Activated naive CD4-positive, alpha-beta T cell treated with anti-CD3 and anti-CD28 coated beads, Interleukin-2, amount 50 U/mL, for 72 hours (primary cell): ENCODE measurements at places on chromosomes 11 and 22.

DNA sequence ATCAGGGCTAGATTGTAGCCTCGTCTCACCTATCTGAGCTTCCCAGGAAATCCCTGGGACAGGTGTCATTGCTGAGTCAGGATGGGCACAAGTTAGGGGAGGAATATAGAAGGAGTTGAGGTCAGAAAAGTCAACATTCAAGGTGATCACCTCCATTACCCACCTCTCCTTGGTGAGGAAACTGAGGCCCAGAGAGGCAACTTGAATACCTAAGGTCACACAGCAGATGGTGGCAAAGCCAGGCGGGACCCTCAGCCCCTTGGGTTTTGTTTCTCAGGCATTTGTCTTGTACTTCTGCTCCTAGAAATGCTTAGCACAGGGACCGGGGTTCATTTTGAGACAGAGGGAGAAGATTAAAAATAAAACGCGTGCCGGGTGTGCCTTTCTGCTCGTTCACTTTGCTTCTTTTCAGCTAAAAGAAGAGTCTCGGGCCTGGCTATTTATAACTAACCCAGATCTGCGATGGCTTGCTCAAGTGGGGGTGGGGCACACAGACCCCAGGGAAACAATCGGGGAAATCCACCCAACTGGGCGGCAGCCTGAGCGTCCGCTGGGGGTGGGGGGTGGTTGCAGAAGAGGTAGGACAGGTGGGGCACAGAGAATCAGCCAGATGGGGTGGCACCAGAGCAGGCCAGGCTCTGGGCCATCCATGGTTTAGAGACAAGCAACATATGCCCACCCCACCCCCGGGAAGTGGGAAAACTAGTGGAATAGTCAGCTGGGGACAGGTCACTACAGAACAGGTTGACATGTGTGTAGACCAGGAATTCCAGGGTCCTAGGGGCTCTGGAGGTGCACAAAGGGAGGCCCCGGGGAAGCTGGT lies 3.9 kb upstream of the GNAZ start:
- peak; percentile 34 for DNase-seq

- peak; percentile 55 for DNase-seq
These were observed 5.2 kb upstream of the IL17REL start for GRCh38 chr22:50017701-50018224.

GRCh38 chr11:128926000-128926399 lies 16.7 kb downstream of the TP53AIP1 start:
- no peak for DNase-seq

DNA sequence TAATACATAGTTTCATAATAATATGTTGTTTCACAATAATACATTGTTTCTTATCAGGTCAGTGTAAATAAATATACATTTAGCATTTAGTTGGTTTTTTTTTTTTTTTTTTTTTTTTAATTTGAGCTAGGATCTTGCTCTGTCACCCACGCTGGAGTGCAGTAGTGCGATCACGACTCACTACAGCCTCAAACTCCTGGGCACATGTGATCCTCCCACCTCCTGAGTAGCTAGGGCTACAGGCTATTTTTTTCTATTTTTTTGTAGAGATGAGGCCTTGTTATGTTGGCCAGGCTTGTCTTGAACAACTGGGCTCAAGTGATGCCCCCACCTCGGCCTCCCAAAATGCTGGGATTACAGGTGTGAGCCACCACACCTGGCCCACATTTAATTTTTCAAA lies 43.5 kb downstream of the MIAT start:
- no peak for DNase-seq

GRCh38 chr11:126202646-126203359 lies 8.6 kb downstream of the RPUSD4 start:
- DNase-seq = no peak

- DNase-seq = no peak
These were observed 60.7 kb downstream of the MCM5 start for GRCh38 chr22:35460688-35461087.

DNA sequence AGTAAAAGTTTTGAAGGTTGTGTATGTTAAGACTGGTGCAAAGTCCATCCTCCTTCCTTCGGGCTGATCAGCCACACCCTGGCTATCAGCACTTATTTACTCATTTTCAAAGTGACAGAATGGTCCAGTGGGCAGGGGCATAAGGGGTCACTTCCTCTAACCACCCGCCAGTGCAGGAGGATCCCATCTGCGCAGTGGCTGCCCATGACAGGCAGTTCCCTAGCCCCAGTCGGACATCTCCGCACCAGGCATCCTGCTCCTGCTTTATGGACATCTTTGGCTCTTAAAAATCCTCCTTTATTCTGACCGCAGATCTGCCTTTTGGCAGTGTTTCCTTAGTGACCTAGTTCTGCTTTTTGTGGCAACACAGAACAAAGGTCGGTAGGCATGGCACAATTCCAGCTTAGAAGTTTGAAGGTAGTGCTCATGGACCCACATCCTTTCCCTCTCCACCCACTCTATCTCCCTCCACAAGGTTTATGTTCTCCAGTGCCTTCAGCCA lies 55.9 kb downstream of the BMAL1 start:
- no peak for DNase-seq

DNA sequence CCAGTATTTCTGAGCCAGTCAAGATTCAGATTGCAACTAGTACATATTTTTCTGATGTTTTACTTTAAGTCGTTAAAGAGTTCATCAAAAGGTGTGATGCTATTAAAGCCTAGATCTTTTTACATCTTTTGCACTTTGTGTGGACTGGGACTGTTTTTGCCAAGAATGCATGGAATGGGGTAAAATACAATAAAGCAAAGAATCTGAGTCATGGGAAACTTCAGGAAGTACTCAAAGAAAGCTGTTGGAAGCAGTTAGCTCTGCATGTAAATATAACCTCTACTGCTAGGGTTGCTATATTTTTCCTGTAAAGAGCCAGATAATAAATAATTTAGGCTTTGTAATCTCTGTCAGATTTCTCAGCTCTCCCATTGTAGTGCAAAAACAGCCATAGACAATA lies 20.9 kb downstream of the ATXN10 start:
- no peak for DNase-seq
